ENCODE measurements at places on chromosomes 5 and 9.
A peak's percentile ranks its signal among the peaks of the same experiment; 100 is the strongest.

DNA sequence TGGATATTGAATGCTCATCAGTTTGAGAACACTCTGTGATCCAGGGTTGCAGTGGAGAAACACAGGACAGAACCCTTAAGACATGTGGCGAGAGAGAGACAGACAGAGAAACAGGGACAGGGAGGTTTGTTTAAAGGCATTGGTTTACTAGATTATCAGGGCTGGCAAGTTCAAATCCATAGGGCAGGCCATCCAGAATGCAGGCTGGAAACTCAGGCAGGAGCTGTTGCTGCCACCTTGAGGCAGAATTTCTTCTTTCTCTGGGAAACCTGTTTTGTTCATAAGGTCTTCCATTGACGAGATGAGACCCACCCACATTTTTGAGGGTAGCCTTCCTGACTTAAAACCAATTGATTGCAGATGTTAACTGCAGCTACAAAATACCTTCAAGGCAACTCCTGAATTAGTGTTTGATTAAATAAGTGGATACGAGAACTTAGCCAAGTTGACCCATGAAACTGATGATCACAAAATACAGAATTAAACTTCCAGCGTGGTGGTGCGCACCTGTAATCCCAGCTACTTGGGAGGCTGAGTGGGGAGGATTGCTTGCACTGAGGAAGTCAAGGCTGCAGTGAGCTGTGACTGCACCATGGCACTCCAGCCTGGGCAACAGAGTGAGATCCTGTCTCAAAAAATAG is 55.9 kb downstream of the NSUN2 start:
- DNase-seq, result peak; percentile 86

DNA sequence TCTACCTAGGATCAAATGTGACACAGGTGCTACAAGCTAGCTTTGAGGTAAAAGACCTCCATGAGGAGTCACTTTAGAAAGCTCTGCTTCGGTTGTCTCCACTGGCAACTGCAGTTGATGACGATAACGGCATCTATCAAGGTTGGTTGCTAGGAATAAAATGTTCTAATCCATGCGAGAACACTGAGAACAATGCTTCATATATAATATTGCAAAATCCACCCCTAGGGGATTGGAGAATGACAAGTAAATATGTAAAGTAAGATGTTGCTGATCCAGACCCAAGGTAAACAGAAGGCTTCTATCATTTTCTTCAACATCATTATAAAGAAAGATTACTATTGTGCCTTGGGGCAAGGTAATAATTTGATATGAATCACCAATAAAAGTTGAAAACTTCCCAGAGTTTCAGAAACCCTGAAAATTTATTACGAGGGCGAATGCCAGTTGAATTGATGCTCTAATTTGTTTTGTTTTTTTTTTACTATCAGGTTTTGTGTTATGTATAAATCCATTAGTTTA is 1003.4 kb downstream of the CDH18 start:
- no peak for DNase-seq

- DNase-seq, result no peak
Observed at GRCh38 chr5:180648658-180649296, 623 bp downstream of the FLT4 start.

DNA sequence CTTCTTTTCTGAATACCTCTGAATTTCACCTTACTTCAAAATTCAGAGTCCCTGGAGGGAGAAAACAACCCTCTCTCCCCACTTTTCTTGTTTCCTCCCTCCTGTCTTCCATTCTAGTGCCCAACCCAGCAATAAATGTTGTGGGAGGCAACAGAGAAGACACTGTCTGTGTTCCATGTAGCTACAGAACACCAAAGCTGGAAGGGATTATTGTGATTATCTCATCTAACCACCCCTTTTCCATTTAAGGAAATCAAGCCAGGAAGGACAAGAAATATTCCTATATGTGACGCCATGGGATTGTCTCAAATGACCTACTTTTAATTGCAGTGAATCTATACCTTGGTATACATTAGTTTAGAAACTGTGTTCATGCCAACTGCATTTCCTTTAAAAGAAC is 476.6 kb upstream of the TNC start:
- no peak for DNase-seq

DNA sequence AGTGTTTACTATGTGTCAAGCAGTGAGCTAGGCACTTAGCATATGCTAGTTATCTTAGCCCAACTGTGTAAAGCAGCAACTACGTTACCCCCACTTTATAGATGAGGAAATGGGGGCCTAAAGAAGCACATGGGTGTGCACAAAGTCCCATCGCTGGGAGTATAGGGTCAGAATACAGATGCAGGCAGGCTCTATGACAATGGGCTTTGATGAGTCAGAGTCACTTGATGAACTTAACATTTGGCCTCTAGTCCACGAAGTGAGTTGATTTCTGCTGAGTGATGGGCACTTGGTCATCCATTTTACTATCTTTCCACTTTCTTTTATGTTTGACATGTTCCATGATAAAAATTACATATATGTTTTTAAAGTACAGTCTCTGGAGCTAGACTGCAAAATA is 204.3 kb downstream of the TRIM32 start:
- DNase-seq, result peak; percentile 29

- no peak for DNase-seq
Observed at GRCh38 chr5:172886974-172887501, 53.0 kb downstream of the ERGIC1 start.

GRCh38 chr9:126704892-126705766 is 91.4 kb downstream of the LMX1B start:
- DNase-seq, result peak; percentile 83

GRCh38 chr5:159032656-159033350 is 66.9 kb downstream of the EBF1 start:
- no peak for DNase-seq

GRCh38 chr5:119318256-119318894 is 37.4 kb upstream of the TNFAIP8 start:
- no peak for DNase-seq

DNA sequence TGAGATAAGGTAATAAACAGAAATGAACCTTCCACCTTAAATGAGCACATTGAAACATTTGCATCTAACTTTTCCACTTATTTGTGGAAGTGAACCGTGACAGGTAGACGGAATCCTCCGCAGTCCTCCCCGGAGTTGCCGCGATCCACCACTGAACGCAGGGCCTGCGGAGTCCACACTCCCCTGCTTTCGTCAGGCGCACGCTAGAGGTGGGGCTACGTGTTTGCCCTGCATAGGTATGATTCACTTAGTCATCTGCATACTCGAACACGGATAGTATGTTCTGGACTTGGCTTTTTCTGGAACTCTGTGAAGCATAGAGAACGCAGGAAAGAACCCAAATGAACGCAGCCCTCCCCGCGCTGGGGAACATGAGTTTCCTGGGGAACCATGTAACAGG is 272.8 kb upstream of the IRX4 start:
- no peak for DNase-seq

GRCh38 chr5:149378241-149378820 is 761 bp downstream of the IL17B start:
- DNase-seq, result no peak

DNA sequence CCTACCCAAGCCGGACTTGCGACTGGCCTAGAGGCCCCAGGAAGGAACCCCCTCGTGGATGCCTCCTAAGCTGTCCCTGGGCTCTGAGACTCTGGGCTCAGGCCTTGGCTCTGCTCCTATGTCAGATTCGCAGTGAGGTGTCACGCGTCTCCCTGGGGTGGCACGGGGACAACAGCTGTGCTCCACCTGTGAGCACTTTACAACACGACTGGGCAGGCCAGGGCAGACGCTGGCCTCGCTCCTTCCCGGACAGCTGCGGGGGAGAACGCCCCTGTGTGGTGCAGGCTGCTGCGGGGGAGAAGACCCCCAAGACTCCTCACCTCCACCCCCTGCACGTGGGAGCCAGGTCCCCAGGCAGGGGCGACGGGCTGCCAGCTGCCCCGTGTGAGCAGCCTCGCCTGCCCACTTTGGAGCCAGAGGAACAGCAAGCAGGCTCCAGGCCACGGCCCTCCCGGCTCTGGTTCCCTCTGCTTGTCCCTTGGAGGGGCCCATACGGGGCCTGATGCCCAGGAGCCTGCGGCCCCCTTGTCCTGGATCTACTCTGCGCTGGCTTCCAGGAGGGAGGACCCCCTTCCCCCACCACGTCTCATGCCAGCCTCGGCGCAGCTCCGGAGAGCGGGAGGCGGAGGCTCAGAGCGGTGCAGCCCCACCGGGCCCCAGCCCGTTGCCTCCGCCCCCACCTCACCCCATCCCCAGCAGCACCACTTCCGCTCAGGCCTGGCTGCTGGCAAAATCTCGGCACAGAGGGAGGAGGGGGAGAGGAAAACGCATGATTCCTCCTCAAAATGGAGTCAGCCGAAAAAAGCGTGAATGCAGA is 36.0 kb downstream of the SARDH start:
- DNase-seq, result no peak

GRCh38 chr9:70588999-70589398 is 174.5 kb upstream of the KLF9 start:
- DNase-seq, result peak; percentile 88

GRCh38 chr9:17528859-17529258 is 50.0 kb upstream of the SH3GL2 start:
- peak; percentile 33 for DNase-seq

DNA sequence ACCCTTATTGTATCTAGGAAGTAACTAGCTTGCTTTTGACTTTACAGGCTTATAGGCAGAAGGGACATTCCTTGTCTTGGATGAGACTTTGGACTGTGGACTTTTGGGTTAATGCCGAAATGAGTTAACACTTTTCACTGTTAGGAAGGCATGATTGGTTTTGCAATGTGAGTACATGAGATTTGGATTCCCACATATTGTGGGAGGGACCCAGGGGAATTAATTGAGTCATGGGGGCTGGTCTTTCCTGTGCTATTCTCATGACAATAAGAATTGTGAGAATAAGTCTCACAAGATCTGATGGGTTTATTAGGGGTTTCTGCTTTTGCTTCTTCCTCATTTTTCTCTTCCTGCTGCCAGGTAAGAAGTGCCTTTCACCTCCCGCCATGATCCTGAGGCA is 417.5 kb downstream of the HINT1 start:
- DNase-seq, result no peak

GRCh38 chr9:21096172-21096900 is 18.6 kb upstream of the IFNB1 start:
- peak; percentile 14 for DNase-seq

DNA sequence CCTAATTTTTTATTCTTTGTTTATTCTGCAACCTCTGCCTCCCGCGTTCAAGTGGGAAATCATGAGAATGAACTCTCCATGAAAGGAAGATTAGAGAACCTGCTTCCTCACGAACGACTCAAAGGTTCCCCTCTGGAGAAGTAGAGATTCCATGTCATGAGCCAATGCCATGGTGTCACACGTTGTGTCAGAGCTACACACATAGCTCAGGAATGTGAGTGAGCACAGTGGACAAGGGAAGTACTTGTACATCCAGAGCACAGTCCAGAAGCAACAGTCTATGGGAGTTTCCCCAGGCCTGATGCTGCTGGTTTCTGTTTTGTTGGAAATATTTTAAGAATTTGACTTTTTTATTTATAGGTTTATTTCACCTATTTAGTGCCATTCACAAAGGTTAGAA is 26.8 kb upstream of the PPP2CA start:
- DNase-seq, result peak; percentile 35

DNA sequence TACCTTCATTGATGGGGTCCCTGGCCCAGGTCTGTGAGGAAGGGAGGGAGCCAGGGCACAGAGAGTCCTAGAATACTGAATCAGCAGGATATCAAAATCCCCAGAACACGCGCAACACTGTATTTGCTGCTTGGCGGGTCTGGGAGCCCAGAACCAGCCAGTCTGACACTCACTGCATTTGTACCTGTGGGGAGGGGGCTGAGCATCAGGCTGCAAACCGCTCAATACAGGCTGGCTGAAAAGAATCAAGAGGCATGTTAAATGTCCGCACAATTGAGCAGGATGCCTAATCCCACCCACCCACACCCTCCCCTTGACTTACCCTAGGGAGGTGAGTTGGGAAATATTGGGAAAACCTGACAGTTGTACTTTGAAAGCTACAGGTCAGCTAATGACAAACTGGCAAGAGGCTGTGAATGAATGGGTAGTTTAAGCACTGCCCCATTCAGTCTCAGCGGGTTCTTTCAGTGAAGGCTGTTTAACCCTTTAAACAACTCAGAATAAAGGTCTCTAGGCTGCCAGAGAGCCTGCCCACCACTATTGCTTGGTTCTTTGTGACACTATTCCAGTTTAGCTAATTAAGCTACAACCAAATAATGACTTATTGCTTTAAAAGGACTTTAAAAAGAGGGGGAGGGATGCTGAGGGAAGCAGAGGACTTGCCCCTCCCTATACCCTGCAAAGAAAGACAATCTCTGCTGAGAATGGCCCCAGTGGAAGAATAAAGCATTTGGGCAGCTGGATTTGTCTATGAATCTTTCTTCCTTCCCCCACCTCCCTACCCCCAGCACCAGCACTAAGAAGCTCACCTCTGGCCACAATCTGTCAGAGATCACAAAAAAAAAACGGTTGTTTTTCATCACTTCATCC is 5.0 kb downstream of the SPRY4 start:
- DNase-seq, result no peak

DNA sequence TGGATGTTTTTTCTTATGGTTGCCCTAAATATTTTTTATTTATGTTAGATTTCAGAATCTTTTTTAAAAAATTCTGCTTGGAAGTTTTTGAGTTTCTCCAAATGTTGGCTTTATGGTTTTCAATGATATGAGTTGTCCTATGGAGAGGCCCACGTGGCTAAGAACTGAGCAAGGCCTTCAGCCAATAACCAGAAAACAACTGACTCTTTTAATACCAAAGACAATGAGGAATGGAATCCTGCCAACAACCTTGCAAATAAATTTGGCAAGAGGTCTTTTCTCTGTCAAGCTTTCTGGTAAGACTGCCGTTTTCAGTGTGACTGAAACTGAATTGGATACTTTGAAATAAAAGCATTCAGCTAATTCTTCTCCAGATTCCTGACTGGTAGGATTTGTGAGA is 1740.1 kb upstream of the WWC1 start:
- peak; percentile 6 for DNase-seq

- no peak for DNase-seq
Observed at GRCh38 chr9:14909601-14909960, 647 bp downstream of the FREM1 start.

DNA sequence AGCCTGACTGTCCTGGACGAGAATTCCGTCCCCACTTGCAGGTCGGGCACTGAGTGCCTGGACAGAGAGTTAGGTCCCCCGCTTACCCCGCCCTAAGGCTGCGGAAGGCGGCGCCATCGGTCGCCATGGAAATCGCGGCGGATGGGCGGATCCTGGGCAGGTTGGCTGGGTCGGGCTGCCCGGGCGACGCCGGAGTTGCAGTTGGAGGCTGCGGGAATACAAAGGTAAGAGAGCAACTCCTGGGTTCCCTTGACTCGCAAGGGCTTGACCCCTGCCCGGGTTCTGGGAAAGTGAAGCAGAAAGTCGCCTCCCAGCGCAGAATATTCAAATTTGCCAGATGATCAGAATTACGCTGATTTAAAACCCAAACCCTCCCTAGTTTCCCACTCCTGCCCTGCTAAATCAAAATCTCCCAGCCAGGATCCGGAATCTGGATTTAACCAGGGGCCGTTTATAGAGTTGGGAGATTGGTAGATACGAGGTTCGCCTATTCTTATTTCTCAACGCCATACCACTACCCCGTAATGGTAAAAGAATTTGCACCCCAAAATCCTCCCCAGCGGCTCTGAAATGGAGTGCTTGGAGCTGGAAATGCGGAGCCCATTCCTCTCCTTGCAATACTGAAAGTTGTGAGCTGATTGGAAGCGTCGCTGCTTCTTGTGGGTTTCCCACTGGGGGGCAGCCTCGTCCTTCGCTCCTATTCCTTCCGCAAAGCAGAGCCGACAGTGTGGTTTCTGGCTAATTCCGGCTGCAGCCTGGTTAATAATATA is 156.4 kb upstream of the RASEF start:
- DNase-seq, result peak; percentile 73

GRCh38 chr9:20286969-20287368 is 335.3 kb downstream of the MLLT3 start:
- DNase-seq, result no peak

GRCh38 chr9:12884736-12885395 is 110.0 kb downstream of the LURAP1L start:
- peak; percentile 80 for DNase-seq

Data from SK-MEL-5 (cell line).